ENCODE measurements at places on chromosomes 3 and 15. TPM values are rescaled to one million over a fixed set of nuclear protein-coding genes. Genes with fewer than 3 reads are reported as not detected.

- DNase-seq = no peak
- H3K27me3 ChIP-seq = peaks cover 30% of the 10 kb centered on the region
- no peak overlapping the region for H3K4me3 ChIP-seq
- H3K4me1 ChIP-seq = no peaks in the 10 kb centered on the region
- H3K36me3 ChIP-seq = no peaks in the 10 kb centered on the region
Measured at GRCh38 chr15:58074452-58074851, 8.9 kb upstream of the ALDH1A2 start.

Gene SOX2
- not detected for total RNA-seq

Gene LAMB2
- total RNA-seq = not detected

- H3K27me3 ChIP-seq = no peaks in the 10 kb centered on the region
- no peaks in the 10 kb centered on the region for H3K36me3 ChIP-seq
- H3K4me3 ChIP-seq = no peak overlapping the region
- H3K4me1 ChIP-seq = peaks cover 25% of the 10 kb centered on the region
- DNase-seq = no peak
- H3K27ac ChIP-seq = no peak overlapping the region
Measured at GRCh38 chr3:45571216-45571615, 23.3 kb upstream of the LIMD1 start.

- no peaks in the 10 kb centered on the region for H3K36me3 ChIP-seq
- no peaks in the 10 kb centered on the region for H3K27me3 ChIP-seq
- no peak overlapping the region for H3K4me3 ChIP-seq
- peak overlapping the region; percentile 20 for H3K27ac ChIP-seq
Measured at GRCh38 chr15:41550066-41550775, 6.2 kb upstream of the RPAP1 start.

DNA sequence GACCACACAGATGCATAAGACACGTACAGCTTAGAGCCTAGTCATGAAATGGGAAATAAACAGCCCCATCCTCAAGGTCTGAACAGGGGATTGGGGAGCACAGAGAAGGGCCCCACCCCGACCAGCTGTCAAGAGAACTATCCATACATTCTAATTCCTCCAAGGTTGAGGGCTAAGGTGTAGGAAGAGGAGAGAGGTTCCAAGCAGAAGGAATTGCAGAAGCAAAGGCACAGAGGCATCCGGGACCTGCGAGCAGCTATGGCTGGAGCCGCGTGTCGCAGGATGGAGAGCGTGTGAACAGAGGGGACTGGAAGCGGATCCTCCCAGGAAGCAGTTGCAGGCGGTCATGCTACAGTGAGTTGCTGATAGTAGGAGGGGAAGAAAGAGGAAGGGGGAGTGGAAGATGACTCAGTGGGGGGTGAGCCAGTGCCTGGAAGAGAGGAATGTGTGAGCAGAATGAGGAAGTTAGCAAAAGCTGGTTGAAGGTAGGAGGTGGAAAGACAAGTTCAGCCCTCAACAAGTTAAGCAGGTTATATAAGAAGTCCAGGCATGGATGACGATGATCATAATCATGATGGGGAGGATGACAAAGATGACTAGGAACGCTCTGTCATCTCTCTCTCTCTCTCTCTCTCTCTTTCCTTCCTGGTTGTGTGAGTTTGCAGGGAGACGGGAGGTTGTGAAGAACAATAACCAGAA lies 89.7 kb downstream of the LIPC start:
- no peak for DNase-seq
- H3K27ac ChIP-seq = no peak overlapping the region
- H3K4me3 ChIP-seq = no peak overlapping the region
- no peaks in the 10 kb centered on the region for H3K27me3 ChIP-seq
- no peaks in the 10 kb centered on the region for H3K36me3 ChIP-seq

Gene LCMT2
- 9.1 TPM for total RNA-seq

DNA sequence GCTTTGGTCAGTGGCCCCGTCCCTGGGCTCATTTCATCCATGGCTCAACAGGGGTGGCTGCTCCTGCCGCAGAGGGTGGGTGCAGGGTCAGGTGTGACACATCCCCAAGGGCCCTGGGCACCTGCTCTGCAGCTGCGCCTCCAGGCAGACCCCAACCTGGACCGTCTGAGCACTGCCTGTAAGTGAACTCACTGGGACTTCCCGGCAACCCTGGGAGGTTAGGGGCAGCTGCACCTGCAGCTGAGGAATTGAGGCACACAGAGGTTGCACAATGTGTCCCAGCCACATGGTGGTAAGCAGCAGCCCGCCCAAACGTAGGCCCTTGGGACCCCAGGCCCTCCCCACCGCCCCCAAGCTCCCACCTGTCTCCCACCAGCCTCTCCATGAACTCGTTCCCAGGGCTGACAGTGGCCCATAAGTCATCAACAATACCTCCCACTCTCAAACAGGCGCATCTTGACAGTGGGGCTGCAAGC lies 55.1 kb downstream of the PLXNA1 start:
- no peak overlapping the region for H3K4me3 ChIP-seq
- H3K36me3 ChIP-seq = no peaks in the 10 kb centered on the region
- no peak for DNase-seq
- no peak overlapping the region for H3K27ac ChIP-seq

Gene PLSCR5
- not detected for total RNA-seq

DNA sequence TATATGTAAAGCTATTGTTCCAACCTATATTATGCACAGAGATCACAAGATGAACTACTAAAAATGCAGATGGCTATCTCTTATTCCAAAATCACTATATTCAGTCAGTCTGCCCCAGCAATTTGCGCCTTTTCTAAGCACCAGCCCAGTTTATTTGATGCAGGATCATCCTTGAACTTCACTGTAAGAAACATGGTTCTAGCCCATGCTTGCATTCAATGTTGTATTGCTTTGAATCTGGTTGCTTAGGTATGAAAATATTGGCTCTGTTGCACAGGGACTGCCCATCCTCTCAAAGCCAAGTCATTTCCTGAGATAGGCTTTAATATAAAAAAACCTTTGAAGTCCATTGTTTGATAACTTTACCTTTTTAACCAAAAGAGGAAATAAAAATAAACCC lies 170.5 kb upstream of the LRIG1 start:
- no peak overlapping the region for H3K4me3 ChIP-seq
- no peaks in the 10 kb centered on the region for H3K36me3 ChIP-seq
- H3K27ac ChIP-seq = no peak overlapping the region
- no peaks in the 10 kb centered on the region for H3K27me3 ChIP-seq

DNA sequence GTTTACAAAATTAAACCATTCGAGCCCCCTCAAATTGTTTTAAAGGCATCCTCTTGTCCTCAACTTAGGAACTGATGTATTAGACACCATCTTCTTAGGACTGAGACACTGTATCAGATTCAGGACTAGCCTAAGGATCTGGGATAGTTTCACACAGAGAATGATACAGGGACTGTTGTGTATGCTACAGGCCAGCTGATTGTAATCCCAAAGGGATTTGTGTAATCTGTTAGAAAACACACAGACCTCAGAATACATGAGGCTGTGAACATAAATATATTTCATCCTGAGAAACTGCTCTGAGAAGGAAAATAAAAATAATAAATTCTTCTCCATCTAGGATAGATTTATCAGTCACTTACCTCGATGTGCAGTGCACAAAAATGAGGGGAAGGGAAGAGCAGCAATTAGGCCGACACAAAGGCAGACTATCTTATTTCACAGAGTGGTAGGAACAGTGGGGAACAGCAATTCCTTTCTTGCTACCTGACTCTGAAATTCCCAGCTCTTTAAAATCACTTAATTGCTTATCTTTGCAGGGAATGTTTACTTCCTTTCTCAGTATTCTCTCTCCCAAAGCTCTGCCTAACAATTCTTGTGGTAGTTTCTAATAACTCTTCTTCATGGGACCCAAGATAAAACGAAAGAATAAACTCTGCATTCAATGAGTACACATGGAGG lies 322.5 kb downstream of the MAGI1 start:
- H3K4me3 ChIP-seq = no peak overlapping the region
- no peak for DNase-seq
- no peaks in the 10 kb centered on the region for H3K4me1 ChIP-seq
- no peak overlapping the region for H3K27ac ChIP-seq

Gene RTP1
- total RNA-seq = not detected

Gene BCL6
- 51.3 TPM for total RNA-seq

GRCh38 chr15:57607570-57608000 lies 15.9 kb downstream of the MYZAP start:
- no peaks in the 10 kb centered on the region for H3K36me3 ChIP-seq
- H3K27me3 ChIP-seq = peaks cover 2% of the 10 kb centered on the region
- no peaks in the 10 kb centered on the region for H3K4me1 ChIP-seq
- no peak overlapping the region for H3K4me3 ChIP-seq
- DNase-seq = no peak

- peaks cover 13% of the 10 kb centered on the region for H3K27me3 ChIP-seq
- no peak overlapping the region for H3K4me3 ChIP-seq
- no peaks in the 10 kb centered on the region for H3K36me3 ChIP-seq
Measured at GRCh38 chr3:18864933-18865731, 283.2 kb upstream of the KCNH8 start.

Gene ADAMTS17
- 1.2 TPM for total RNA-seq

Gene CCR9
- not detected for total RNA-seq

Gene TMEM40
- not detected for total RNA-seq

GRCh38 chr3:152261329-152261728 lies 7.4 kb upstream of the MBNL1 start:
- H3K36me3 ChIP-seq = no peaks in the 10 kb centered on the region
- peaks cover 79% of the 10 kb centered on the region for H3K4me1 ChIP-seq
- no peak for DNase-seq
- H3K27ac ChIP-seq = peak overlapping the region; percentile 57
- no peak overlapping the region for H3K4me3 ChIP-seq

- H3K27ac ChIP-seq = no peak overlapping the region
- H3K4me3 ChIP-seq = no peak overlapping the region
- peaks cover 9% of the 10 kb centered on the region for H3K4me1 ChIP-seq
- DNase-seq = no peak
- no peaks in the 10 kb centered on the region for H3K27me3 ChIP-seq
- no peaks in the 10 kb centered on the region for H3K36me3 ChIP-seq
Measured at GRCh38 chr15:64001148-64001547, 45.1 kb downstream of the DAPK2 start.

GRCh38 chr15:71542836-71543235 lies 267.5 kb upstream of the NR2E3 start:
- DNase-seq = no peak
- H3K4me1 ChIP-seq = no peaks in the 10 kb centered on the region
- H3K4me3 ChIP-seq = no peak overlapping the region
- peaks cover 10% of the 10 kb centered on the region for H3K27me3 ChIP-seq
- no peak overlapping the region for H3K27ac ChIP-seq

Gene STRIT1
- not detected for total RNA-seq

- H3K27ac ChIP-seq = no peak overlapping the region
- DNase-seq = no peak
- peaks cover 10% of the 10 kb centered on the region for H3K4me1 ChIP-seq
Measured at GRCh38 chr3:36960502-36960901, 15.6 kb upstream of the TRANK1 start.

GRCh38 chr3:183518491-183519251 lies 36.8 kb downstream of the KLHL6 start:
- no peak for DNase-seq
- H3K4me3 ChIP-seq = no peak overlapping the region
- peak overlapping the region; percentile 81 for H3K27ac ChIP-seq
- peaks cover 45% of the 10 kb centered on the region for H3K36me3 ChIP-seq
- H3K4me1 ChIP-seq = peaks cover 61% of the 10 kb centered on the region

Gene CDHR4
- total RNA-seq = not detected

DNA sequence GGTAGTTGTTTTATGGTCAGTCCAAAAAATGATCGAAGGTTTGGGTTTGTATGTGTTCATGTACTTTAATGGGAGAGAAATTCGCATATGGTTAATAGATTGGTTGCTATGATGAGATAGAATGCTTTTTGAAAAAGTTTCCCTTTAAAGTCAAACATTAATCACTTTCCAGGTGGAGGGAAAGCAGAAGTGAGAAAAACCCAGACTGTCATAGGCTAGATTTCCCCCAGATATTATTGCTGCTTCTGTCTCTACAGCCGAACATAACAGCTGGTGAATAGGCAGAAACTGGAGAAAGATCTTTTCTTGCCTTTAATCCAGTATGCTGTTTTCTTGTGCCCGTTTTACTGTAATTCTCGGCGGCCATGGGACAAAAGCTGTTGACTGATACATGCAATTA lies 287.6 kb downstream of the SOX2 start:
- H3K4me1 ChIP-seq = no peaks in the 10 kb centered on the region
- DNase-seq = no peak
- H3K27me3 ChIP-seq = no peaks in the 10 kb centered on the region
- no peak overlapping the region for H3K27ac ChIP-seq
- no peaks in the 10 kb centered on the region for H3K36me3 ChIP-seq

GRCh38 chr15:87680208-87680607 lies 576.3 kb downstream of the NTRK3 start:
- H3K4me1 ChIP-seq = peaks cover 16% of the 10 kb centered on the region
- H3K27me3 ChIP-seq = no peaks in the 10 kb centered on the region
- no peak overlapping the region for H3K4me3 ChIP-seq
- peaks cover 9% of the 10 kb centered on the region for H3K36me3 ChIP-seq
- no peak overlapping the region for H3K27ac ChIP-seq

Gene PSTPIP1
- total RNA-seq = 164 TPM

Gene ITIH4
- total RNA-seq = 6.3 TPM

GRCh38 chr3:13509059-13509815 lies 29.1 kb downstream of the HDAC11 start:
- no peak overlapping the region for H3K4me3 ChIP-seq
- H3K27ac ChIP-seq = no peak overlapping the region
- no peaks in the 10 kb centered on the region for H3K27me3 ChIP-seq

GRCh38 chr3:176687754-176688153 lies 509.5 kb downstream of the TBL1XR1 start:
- no peak overlapping the region for H3K4me3 ChIP-seq
- no peaks in the 10 kb centered on the region for H3K36me3 ChIP-seq
- no peaks in the 10 kb centered on the region for H3K27me3 ChIP-seq

Gene PRKCI
- total RNA-seq = 27.0 TPM

Gene STXBP5L
- not detected for total RNA-seq

Gene CHST13
- not detected for total RNA-seq

GRCh38 chr3:71956716-71957115 lies 171.8 kb upstream of the PROK2 start:
- no peaks in the 10 kb centered on the region for H3K36me3 ChIP-seq
- H3K4me3 ChIP-seq = no peak overlapping the region
- H3K4me1 ChIP-seq = peaks cover 30% of the 10 kb centered on the region
- DNase-seq = no peak

- H3K27ac ChIP-seq = no peak overlapping the region
- no peak overlapping the region for H3K4me3 ChIP-seq
- H3K4me1 ChIP-seq = no peaks in the 10 kb centered on the region
- no peak for DNase-seq
- no peaks in the 10 kb centered on the region for H3K36me3 ChIP-seq
Measured at GRCh38 chr3:158766364-158766763, 34.1 kb upstream of the RARRES1 start.

DNA sequence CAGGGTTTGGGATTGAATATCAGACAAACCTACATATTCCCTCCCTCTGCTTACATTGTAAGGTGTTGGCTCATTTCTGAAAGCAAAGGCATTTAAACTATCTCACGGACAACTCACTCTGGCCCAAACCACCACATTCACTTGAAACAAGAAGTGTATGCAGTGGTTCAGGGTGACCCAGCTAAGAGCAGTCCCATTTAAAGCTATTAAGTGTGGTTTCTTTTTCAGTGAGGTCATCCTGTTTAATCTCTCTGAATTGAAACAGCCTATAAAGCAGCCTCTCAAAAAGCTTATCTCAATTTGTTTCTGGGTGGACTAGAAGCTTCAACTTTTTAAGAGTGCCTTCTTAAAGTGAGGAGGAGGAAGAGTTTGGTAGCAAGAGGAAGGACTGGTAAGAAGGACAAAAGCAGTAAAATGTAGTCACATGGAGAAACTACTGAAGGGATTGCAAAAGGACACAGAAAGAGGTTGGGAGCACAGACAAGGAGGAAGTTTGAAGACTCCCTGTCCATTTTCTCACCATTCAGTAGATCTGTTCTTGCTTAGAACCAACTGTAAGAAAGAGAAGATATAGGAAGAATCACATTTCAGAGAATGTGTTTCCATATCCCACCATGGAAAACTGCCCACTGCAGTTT lies 151.6 kb downstream of the TMCO5A start:
- DNase-seq = no peak
- H3K36me3 ChIP-seq = no peaks in the 10 kb centered on the region
- no peak overlapping the region for H3K27ac ChIP-seq
- peaks cover 16% of the 10 kb centered on the region for H3K27me3 ChIP-seq
- H3K4me3 ChIP-seq = no peak overlapping the region
- H3K4me1 ChIP-seq = peaks cover 10% of the 10 kb centered on the region

All from activated CD4-positive, alpha-beta memory T cell treated with anti-CD3 and anti-CD28 coated beads for 36 hours (primary cell).